Activated naive CD4-positive, alpha-beta T cell (primary cell): ENCODE measurements at places on chromosomes 2 and 18.

GRCh38 chr18:79692886-79693285, 13.3 kb downstream of the CTDP1 start:
- no peak for DNase-seq

GRCh38 chr18:78801011-78801410, 178.6 kb upstream of the SALL3 start:
- no peak for DNase-seq

DNA sequence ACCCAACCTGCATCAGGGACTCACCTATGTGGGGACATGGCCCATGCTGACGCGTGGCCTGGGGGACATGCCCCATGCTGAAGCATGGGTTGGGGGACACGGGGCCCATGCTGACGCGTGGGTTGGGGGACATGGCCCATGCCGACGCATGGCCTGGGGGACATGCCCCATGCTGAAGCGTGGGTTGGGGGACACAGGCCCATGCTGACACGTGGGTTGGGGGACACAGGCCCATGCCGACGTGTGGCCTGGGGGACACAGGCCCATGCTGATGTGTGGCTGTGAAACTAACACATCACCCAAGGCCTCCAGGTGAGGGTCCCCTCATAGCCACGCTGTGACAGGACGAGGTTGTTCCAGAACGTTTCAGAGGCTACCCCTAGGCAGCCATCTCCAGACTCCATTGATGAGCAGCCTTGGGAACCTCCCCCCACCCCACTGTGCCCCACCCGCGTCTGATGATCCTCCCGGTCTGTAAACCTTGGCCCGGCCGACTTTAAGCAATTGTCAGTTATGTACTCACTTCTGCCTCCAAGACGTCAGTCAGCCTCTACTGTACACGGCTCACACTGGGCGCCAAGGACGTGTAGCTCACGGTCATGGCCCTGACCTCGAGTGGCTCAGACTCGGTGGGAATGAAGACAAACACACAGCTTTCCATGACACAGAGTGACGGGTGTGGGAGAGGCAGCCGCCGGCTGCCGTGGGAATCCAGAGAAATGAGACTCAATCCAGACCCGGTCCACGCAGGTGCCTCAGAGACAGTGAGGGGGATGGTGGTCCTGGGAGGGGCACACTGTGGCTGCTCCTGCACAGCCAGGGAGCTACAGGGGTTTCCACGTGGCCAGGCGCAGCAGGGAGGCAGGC, 50.2 kb upstream of the SLC66A3 start:
- no peak for DNase-seq

DNA sequence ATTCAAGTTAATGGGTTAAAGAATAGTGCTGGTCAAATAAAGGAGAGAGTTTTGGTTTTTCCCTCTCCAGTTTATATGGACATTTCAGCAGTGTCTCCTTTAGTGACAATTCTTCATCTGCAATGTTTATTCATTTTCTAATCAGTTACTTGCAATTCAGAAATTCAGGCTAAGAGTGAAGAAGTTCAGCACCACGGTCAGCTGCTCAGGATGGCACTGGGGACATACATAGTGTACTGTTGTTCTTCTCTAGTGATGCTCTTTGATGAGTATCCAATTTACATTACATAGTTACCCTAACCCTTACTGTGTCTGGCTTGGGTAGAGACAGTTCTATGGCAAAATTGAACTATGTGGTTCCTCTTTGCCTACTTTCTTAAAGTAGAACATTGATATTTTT, 412.7 kb downstream of the CNTNAP5 start:
- DNase-seq: no peak

- no peak for DNase-seq
Observed at GRCh38 chr2:63438181-63438580, 150.1 kb downstream of the WDPCP start.

DNA sequence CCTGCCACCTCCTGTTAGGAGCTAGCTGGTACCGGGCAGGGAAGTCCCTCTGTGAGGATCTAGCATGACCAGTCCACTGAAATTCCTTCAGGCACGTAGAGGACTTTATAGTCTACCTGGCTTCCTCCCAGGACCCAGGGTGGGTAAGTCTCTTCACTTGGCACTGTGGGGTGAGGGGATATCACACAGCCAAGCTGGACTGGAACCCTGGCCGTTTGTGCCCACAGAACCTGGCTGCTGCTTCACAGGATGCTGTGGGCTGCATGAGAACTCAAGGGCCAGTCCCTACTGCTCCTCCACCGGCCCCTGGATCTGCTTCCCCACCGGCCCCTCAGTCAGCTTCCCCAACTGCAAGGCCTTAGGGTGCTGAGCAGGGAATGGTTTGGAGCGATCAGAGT, 35.8 kb downstream of the HS1BP3 start:
- no peak for DNase-seq

DNA sequence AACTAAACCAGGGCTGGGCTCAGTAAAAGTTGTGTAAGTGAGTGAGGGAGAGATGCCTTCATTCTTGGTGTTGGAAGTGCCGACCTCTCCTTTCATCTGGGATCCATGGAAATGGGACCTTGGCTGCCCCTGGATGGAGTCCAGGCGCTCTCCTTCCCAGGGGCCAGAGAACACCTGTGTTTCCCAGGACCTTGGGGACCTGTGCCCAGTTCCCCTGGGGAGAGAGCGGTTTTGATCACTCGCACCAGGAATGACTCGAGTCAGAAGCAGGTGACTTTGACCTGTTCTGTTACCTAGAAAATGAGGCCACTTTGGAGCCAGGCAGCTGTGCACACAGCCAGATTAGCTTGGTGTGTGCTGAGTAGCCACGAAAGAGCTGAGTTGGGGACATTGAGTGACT, 97.3 kb downstream of the SH3BP4 start:
- DNase-seq: no peak

DNA sequence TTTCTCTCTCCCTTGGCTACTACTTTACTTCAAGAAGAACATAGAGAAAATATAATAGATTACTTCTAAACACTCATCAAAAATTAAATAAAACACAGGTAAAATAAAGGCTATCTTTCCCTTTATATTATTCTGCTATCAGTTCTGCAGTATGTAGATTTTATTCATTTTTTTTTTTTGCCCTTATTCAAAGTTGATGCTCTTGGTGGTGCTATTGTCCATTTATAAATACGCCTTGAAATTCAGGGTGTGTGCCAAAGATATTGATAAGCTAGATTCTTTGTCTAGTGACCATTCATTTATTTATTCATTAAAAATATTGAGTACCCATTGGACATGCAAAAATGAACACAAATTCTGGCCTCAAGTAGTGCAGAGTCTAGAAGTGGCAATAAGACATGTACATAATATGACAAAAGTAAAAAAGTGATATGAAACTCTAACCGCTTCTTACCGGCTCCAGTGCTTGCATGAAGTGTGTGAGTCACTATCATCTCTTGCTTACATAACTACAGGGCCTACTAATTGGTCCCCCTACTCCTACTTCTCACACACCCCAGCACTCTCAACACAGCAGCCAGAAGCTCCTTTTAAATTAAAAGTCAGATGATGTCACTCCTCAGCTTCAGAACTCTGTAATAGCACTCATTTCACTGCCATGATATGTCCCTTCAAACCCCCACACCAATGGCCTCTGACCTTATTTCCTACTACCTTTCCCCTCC, 208.3 kb upstream of the FANCL start:
- no peak for DNase-seq

GRCh38 chr2:240794178-240794721, 25.8 kb downstream of the KIF1A start:
- DNase-seq: no peak

- DNase-seq: no peak
Observed at GRCh38 chr18:73880387-73880786, 267.2 kb downstream of the FBXO15 start.

GRCh38 chr2:134667081-134667480, 51.7 kb downstream of the TMEM163 start:
- no peak for DNase-seq

DNA sequence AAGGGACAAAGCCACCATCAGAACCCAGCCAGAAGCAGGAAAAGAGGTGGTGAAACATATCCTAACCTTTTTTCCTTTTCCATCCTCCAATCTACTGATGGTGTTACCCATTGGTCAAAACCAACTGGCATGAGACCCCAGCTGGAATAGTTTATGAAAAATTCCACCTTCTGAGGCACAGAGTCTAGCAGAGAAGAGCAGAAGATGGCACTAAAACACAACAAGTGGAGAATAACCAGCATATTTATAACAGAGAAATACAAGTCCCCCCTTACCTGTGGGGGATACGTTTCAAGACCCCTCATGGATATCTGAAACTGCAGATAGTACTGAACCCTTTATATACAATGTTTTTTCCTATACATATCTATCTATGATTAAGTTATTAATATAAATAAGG, 4.9 kb upstream of the INPP1 start:
- no peak for DNase-seq

- DNase-seq: no peak
Observed at GRCh38 chr18:63054901-63055584, 264.5 kb downstream of the BCL2 start.

- DNase-seq: no peak
Observed at GRCh38 chr2:197883354-197884032, 79.1 kb downstream of the PLCL1 start.

DNA sequence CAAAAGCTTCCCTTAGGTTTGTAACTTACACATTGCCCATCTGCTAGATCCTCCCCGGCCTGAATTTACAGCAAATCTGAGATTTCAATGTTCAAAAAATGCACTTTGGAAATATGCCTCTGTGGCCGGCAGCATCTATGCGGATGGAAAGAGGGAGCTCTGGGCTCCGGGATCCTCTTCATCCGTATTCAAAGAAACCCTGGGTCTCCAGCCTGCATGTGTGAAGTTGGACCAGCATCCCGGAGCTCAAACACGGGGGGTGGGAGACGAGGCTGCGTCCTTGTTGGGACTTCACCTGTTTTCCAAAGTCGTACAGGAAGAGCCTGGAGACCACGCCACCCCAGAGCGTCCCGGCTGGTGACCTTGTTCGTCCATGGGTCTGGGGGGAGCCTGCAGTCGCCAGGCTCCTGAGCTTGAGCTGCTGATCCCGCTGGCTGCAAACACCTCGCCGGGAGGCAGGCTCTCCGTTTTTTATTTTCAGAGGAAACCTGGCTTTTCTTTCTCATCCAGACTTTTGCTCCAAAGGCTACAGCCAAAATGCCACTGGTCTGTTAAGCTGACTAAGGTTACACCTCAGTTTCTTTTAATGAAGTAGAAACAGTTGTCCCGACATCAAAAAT, 77.4 kb downstream of the PTGR3 start:
- DNase-seq: no peak

DNA sequence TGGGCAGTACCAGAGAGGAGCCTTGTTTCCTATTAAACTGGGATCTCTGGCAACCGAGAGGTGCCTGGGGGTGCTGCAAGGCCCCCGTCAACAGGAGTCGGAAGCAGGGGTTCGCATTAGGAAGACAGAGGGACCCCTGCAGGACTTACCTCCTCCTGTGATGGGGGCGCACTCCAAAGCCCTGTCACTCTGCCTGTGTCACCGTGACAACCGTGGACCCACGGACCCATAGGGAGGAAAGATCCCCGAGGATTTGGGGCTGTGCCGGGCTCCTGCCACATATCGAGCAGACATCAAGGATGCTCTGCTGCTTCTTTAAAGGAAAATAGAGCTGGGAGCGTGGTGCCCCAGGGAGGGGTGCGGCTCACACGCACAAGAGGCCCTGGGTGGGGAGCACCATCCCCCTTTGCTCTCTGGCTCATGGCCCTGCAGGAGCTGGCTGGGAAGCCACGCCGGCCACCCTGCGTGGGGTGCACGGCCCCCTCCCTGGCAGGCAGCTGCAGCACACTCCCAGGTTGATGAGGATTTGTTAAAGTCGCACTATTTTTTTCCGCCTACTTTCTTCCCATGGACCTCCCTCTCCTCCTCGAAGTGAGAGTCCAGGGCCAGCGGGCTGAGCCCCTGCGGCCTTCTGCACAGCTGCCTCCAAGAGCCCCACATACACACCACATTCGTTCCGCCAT, 167.5 kb downstream of the TWIST2 start:
- no peak for DNase-seq

DNA sequence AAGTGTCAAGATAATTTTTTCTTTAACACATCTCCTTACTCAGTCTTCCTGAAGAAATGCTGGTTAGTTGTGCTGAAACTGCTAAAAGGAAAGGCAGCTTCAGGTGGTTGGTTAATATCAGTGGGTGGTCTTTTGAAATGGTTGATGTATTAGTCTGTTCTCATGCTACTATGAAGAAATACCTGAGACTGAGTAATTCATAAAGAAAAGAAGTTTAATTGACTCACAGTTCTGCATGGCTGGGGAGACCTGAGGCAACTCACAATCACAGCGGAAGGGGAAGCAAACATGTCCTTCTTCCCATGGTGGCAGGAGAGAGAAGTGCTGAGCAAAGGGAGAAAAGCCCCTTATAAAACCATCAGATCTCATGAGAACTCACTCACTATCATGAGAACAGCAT, 125.9 kb upstream of the CYRIA start:
- no peak for DNase-seq

- no peak for DNase-seq
Observed at GRCh38 chr2:235009081-235009480, 57.3 kb downstream of the SH3BP4 start.

GRCh38 chr2:240912878-240913809, 7.0 kb downstream of the CROCC2 start:
- DNase-seq: no peak

DNA sequence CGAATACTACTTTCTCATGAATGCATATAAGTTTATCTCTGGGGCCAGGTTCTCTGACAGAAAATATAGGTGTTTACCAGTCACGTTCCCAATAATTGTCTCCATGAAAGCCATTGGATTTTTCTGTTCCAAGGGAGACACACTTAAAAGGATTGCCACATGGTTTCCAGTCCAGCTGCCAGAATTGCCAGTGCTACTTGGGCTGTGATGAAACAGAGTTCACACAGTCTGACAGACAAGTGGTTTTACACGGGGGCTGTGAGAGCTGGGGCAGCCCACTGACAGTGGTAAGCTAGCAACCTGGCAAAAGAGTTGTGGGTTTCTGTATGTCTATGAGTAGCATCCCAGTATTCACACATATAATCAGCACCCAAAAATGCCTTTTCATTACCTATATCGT, 27.7 kb upstream of the ATRAID start:
- DNase-seq: no peak

GRCh38 chr18:23648940-23649607, 13.6 kb downstream of the ANKRD29 start:
- no peak for DNase-seq

GRCh38 chr2:100109986-100110613, 32.3 kb downstream of the AFF3 start:
- DNase-seq: no peak
